Ovary (tissue), 10 donors: ENCODE measurements at places on chromosomes 4 and X.

GRCh38 chr4:73764513-73764912 is 24.1 kb downstream of the CXCL8 start:
- DNase-seq: no peak

- no peak for DNase-seq
Measured at GRCh38 chrX:8520791-8521190, 56.2 kb downstream of the VCX3B start.

- DNase-seq: no peak
Measured at GRCh38 chrX:117969328-117969727, 147.3 kb downstream of the KLHL13 start.

DNA sequence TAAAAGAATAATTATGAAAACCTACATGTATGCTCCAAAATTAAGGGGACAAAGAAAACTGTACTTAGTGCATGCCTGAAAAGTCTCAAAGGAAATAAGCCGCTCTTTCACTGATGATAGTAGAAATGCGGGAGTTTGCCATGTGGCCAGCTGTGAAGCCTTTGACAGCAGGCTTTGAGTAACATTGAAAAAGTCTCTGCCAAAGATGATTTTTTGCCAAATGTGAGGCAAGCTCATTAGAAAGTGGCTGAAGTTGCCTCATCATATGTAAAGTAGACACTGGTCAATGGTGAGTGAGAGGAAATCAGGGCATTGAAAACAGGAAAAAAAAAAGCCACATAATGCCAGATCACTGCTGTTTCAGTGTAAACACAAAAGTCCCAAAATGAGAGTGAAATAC is 2360.1 kb downstream of the PCDH7 start:
- DNase-seq: no peak

- no peak for DNase-seq
Measured at GRCh38 chrX:153603131-153603656, 4.3 kb upstream of the CCNQ start.
